ENCODE measurements at places on chromosomes 7 and 10.

GRCh38 chr7:72492461-72493065, 80.4 kb upstream of the CALN1 start:
- H3K36me3 ChIP-seq = no peaks in the 10 kb centered on the region
- H3K4me3 ChIP-seq = no peak overlapping the region
- H3K27me3 ChIP-seq = no peaks in the 10 kb centered on the region
- 0 out of 2 replicates have a peak, but pooled peaks cover 3% of the 10 kb centered on the region for H3K4me1 ChIP-seq

DNA sequence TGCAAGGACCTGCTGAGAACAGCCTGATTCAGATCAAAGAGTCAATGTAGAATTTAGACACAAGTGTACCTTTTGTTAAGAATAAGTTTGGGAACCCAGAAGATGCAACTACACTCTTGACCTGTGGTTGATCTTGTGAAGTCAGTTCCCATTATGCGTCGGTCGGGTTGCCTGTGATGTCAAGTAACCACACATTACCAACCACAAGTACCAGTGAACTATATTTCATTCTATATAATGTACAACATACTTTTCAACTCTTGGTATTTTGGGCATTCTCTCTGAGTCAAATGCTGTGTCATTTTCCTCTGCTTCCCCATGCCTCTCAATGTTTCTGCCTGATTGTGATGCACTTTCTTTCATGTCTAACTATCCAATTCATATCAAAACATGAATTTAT, 426.2 kb downstream of the ETV1 start:
- H3K27me3 ChIP-seq = no peaks in the 10 kb centered on the region
- H3K4me3 ChIP-seq = no peak overlapping the region
- DNase-seq = no peak
- H3K36me3 ChIP-seq = no peaks in the 10 kb centered on the region
- H3K27ac ChIP-seq = no peak overlapping the region

DNA sequence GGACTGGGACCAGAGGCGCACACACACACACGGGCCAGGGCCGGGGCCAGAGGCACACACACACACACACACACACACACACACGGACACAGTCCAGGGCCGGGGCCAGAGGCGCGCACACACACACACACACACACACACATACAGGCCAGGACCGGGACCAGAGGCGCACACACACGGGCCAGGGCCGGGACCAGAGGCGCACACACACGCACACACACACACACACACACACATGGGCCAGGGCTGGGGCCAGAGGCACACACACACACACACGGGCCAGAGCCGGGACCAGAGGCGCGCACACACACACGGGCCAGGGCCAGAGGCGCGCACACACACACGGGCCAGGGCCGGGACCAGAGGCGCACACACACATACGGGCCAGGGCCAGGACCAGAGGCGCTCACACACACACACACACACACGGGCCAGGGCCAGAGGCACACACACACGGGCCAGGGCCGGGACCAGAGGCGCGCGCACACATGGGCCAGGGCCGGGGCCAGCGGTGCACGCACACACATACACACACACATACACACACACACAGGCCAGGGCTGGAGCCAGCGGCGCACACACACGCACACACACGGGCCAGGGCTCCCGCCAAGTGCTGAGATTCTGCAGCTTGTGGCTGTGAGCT, 268.8 kb downstream of the ELFN1 start:
- H3K4me1 ChIP-seq = peaks cover 24% of the 10 kb centered on the region
- peak overlapping the region; percentile 13 for H3K27ac ChIP-seq
- no peak for DNase-seq
- H3K36me3 ChIP-seq = no peaks in the 10 kb centered on the region
- H3K27me3 ChIP-seq = no peaks in the 10 kb centered on the region
- peak overlapping the region; percentile 56 for H3K4me3 ChIP-seq

DNA sequence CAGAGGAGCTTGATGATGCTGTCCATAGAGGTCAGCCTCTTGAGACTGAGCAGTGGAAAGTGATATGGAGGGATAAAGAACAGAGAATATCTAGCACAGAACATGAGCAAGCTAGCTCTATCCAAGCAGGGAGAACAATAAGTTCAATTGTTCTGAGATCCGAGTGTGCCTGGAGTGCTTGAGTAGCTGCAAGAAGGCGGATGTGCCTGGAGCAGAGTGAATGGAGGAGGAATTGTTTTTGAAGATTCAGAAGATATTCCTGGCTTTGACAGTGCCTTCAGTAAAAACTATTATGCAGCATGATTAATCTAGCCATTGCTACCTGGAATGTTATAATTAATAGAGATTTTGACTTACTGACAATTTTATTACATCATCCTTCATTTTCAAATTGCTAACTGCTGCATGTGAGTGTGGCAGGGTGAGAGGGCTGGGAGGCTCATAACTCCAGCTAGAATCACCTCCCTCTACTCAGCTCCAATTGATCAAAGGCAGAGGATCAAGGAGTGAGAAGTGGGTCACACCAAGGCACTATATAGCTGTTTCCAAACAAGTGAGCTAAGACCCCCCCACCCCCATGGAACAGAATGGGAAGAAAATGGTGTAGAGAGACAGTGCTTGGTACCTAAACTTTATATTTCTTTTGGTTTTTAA, 302.8 kb downstream of the ADRA2A start:
- no peaks in the 10 kb centered on the region for H3K4me1 ChIP-seq
- H3K4me3 ChIP-seq = no peak overlapping the region
- H3K27me3 ChIP-seq = no peaks in the 10 kb centered on the region
- H3K36me3 ChIP-seq = no peaks in the 10 kb centered on the region
- H3K27ac ChIP-seq = no peak overlapping the region

DNA sequence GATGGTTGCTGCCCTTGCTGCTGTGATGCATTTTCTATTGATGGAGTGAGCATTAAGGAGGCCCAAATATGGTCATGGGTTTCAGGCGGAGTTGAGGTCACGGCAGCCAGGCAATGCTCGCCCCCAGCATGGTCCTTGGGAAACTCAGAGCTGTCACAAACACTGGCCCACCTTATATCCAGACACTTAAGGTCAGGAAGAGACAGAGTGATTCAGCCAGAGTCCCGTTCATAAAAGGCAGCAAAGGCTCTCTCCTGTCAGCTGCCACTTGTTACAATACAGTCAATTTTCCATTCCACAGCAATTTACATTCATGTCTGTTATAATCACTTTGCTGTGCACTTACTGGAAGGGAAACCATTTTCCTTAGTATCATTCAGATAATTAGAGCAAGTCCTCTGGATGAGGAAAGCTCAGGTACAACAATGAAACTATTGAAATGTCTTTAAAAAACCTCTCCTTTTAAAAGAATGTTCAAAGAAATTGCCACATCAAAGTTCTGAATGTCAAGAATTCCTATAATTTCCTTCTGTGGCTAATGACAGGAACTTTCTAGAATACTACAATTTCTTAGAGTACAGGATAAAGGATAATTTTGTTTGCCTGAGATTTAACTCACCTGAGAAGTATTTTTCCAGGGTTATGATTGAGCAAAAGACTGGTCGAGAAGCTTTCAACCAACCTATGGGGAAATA, 14.8 kb upstream of the ANKRD1 start:
- no peaks in the 10 kb centered on the region for H3K36me3 ChIP-seq
- H3K4me3 ChIP-seq = no peak overlapping the region
- H3K4me1 ChIP-seq = no peaks in the 10 kb centered on the region
- DNase-seq = no peak

GRCh38 chr10:23630376-23630775, 191.5 kb downstream of the OTUD1 start:
- H3K4me3 ChIP-seq = no peak overlapping the region
- H3K27me3 ChIP-seq = no peaks in the 10 kb centered on the region
- DNase-seq = no peak
- no peaks in the 10 kb centered on the region for H3K36me3 ChIP-seq
- H3K27ac ChIP-seq = no peak overlapping the region

GRCh38 chr7:69177941-69178494, 420.3 kb upstream of the AUTS2 start:
- H3K27me3 ChIP-seq = no peaks in the 10 kb centered on the region
- no peak overlapping the region for H3K4me3 ChIP-seq
- no peak overlapping the region for H3K27ac ChIP-seq
- no peaks in the 10 kb centered on the region for H3K36me3 ChIP-seq
- no peaks in the 10 kb centered on the region for H3K4me1 ChIP-seq
